LoVo (cell line): ENCODE measurements at places on chromosomes 3 and 15.

DNA sequence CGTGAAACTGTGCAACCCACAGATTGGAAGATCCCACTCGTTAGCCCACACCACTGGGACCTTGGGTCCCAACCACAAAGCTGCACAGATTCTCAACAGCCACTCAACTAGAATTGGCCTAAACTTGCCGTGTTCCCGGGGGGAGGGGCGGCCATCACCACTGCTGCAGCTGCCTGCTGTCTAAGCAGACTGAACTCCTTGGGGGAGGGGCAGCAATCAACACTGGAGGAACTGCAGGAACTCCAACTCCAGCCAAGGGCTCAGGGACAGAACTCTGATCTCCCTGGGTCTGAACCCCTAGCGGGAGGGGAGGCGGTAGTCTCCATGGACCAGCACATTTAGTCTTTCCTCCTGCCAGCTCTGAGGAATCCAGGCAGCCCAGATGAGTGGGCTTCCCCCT is 205.9 kb downstream of the RSL24D1 start:
- no peak for DNase-seq

- DNase-seq = no peak
Observed at GRCh38 chr15:43194795-43195194, 9.6 kb downstream of the CCNDBP1 start.

GRCh38 chr15:60138397-60138968 is 134.4 kb downstream of the FOXB1 start:
- DNase-seq = no peak

DNA sequence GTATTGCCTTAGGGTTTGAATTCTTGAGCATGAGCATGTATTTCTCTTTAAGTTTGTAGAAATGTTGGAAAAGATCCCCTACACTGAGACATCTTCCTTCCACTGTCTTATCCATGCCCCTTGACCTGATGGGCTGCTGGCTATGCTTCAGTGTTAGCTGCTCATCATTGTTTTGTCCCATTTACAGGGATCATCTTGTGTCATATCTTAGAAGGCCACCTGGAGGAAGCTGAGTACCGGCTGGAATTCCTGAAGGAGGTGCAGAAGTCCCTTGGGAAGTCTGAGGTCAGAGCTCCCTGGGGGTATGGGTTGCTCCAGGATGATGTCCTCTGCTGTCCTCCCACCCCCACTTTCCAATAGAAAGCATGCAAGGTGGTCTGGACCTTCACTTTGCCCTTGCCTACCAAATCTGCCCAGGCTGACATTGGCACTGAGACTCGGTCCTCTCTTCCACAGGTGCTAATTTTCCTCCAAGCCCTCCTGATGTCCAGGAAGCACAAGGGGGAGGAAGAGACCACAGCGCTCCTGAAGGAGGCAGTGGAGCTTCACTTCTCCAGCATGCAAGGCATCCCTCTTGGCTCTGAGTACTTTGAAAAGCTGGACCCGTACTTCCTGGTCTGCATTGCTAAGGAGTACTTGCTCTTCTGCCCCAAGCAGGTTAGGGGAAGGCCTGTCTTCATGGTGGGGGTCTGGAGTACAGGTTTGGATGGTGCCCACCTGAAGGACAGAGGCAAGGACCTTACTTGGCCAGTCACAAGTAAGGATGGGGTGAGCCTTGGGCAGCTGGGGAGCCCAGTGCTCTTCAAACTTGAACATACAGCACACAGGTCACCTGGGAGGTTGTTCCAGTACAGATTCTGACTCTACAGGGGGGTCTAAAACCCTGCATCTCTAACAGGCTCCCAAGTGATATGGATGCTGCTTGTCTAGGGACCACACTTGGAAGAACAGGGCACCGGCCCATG is 17.7 kb downstream of the TTC21A start:
- DNase-seq = no peak

GRCh38 chr3:56702490-56703315 is 19.6 kb upstream of the TASOR start:
- DNase-seq = peak; percentile 74

DNA sequence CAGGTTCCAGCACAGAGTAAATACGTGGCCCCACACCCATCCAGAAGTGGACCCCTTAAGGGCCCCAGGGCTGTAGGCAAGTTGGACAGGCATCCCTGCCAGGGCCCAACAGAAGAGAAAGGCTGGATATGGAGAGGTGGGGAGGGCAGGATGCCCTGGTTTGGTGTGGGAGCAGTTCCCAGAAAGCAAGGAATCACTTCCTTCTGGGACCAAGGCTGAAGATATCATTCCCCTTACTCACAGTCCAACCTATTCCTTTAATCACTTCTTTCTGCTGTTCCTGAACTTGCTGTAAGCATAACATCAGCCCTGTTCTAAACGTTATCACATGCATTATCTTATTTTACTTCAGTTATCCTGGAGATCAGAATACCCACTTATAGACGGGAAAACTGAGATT is 6.1 kb upstream of the MESP2 start:
- no peak for DNase-seq

DNA sequence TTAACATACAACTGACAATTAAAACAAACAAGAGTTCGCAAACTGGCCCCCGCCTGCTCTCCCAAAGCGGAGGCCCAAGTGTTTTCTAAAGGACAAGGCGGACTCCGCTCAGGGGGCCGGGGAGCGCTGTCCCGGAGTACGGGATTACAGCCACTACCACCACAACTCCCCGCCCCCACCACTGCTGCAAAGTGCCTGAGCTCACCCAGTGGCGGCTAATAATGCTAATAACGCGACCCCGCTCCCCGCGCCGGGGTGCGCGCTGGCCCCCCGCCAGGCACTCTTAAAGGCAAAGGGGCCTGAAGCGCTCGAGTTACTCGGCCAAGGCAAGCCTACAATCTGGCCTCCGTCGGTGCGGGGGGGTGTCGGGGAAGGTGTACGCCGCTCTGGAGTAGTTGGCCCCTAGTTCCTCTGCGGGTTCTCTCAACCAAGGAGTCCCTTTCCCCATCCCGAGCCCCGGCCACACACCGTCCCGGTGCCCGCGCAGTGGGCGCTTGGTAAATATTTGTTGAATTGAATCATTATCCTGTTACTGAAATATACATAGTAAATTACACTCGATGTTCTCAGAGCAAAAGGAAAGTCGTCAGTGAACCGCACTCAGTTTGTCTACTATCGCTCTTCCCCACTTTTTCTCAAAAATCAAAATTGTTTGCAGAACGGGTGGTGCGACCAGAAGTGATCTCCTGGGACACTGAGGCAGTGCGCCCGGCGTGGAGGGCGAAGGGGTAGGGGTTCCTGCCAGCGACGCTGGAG is 827 bp downstream of the WNT5A start:
- no peak for DNase-seq

DNA sequence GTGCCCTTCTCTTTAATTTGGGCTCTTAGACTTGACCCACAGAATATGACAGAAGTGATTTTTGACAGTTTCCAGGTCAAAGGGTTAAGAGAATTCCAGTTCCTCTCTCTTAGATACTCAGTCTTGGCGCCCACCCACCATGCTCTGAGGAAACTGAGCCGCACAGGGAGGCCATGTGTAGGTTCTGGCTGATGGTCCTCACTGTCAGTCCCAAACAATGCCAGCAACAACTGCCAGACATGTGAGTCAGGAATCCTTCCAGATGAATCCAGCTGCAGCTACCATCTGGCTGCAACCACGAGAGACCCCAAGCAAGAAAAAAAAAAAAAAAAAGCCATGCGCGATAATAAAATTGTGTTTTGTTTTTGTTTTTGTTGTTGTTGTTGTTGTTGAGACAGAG is 326.6 kb downstream of the MAGI1 start:
- DNase-seq = no peak

- DNase-seq = no peak
Observed at GRCh38 chr3:23448998-23449537, 245.9 kb downstream of the UBE2E2 start.

DNA sequence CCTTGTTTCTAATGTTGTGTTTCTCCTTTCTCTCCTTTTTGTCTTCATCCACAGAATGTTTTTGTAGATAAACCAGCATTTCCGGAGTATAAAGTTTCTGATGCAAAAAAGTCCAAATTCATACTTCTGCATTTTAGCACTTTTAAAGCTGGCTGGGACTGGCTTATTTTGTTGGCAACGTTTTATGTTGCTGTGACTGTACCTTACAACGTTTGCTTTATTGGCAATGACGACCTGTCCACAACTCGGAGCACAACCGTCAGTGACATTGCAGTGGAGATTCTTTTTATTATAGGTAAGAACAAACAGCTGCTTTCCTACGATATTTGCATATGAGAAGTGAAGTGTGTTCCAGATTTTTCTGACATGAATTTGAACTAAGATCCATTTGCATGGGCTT is 199.4 kb downstream of the KCNH8 start:
- no peak for DNase-seq

DNA sequence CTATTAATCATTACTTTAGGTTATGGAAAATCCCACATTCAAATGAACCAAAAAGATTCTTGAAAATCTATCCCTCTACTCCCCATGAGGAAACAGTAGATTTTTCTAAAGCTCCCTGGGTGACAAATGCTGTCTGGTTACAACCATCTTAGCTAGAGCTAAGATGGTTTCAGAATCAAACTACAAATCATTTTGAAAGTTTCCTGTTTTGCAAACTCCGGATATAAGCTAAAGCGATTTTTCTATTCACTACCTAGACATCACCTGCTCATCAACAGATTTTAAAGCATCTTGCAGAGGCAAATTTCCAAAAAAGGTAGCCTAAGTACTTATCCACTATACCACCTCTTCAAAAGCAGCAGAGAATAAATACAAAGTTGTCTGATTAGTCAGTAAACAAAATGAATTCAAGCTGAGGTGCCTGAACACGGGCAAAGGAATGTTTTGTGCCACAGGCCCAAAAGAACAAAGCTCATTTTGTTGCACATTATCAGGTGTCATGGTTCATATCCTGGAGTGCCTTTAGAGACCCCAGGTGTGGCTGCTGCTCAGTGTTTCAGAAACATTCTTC is 204.9 kb downstream of the TNIK start:
- DNase-seq = no peak

- DNase-seq = no peak
Observed at GRCh38 chr3:171878461-171879225, 35.5 kb downstream of the TMEM212 start.

DNA sequence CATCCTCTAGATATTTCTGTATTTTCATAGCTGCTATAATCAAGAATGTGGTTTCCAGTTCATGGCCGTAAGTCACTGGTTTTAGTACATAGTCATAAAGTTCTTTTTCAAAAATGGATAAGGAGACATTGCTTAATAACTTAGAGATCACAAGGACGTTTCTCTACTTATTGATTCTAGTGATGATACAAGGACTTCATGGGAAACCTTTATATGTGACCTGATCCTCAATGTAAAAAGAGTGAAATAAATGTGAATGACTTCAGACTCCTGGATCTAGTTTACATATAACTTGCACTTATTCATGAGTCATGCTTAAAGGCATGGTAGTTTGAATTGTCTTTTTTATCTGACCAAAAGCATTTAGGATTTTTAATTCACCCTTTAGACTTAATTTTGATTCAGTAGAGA is 35.2 kb downstream of the TSC22D2 start:
- no peak for DNase-seq

GRCh38 chr3:16319307-16319706 is 54.3 kb downstream of the OXNAD1 start:
- DNase-seq = no peak

DNA sequence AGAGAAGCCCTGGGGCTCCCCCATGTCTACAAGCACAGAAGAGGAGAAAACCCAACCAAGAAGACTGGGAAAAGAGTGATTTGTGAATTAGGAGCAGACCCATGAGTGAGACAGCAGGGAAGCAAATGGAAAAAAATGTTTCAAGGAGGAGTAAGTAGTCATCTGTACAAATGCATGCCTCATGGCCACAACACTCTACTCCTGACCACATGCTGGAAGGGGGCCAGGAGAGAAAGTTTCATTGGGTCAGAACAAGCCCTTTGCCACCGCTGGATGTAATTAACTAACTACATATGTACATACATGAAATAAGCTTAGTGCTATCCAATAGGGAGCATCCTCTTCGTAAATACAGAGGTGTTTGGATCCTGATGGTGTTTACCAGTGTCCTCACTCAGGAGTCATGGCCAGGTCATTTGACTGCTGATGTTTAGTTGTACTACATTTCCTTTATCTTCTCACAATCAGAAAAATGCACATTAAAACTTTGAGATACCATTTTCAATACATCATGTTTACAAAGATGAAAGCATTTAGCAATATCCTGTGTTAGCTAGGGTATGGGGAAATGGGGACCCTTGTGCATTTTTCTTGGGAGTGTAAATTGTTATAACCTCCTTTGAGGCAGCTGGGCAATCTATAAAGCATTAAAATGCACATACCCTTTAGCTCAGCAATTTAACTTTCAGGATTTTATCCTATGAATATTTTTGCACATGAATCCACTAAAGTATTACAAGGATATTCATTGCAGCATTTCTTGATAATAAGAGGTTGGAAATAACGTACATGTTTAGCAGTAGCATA is 27.1 kb downstream of the CLRN1 start:
- DNase-seq = no peak

DNA sequence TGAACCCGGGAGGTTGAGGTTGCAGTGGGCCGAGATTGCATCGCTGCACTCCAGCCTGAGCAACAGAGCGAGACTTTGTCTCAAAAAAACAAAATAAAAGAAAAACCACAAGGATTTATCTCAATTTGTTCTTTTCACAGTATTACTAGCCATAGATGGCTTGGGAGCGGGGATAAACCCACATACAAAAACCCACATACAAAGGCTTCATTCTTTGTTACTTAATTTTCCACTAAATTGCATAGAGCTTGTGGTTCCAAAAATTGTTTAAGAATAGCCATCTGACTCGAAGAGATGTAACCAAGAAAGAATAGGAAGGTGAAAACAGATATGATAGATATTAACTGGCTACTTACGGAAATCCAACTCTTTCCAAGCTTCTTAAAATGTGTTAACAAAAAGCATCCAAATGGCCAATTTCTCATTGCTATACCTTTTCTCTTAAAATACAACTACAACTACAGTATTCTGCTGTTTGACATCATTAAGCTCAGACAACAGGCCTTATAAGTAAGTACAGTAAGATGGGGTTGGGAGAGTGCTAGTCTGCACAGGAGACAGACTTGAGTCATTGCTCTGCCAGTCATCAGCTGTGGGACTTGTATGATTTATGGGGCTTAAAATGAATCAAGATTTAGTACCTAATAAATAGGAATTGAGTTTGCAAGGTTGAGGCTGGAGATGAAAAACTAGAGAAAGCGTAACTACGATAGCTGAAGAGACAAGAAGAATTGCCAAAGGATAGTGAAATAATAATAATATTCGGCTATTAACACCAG is 96.6 kb upstream of the PLXND1 start:
- no peak for DNase-seq

- DNase-seq = no peak
Observed at GRCh38 chr3:123847209-123847608, 36.9 kb downstream of the MYLK start.

- no peak for DNase-seq
Observed at GRCh38 chr15:26242565-26243071, 379.5 kb upstream of the ATP10A start.

DNA sequence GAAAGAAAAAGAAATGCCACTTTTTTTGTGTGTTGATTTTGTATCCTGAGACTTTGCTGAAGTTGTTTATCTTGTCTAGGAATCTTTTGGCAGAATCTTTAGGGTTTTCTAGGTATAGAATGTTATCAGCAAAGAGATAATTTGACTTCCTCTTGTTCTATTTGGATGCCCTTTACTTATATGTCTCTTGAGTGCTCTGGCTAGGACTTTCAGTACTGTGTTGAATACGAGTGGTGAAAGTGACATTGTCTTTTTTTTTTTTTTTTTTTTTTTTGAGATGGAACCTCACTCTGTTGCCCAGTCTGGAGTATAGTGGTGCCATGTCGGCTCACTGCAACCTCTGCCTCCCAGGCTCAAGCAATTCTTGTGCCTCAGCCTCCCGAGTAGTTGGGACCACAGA is 64.7 kb upstream of the NPHP3 start:
- no peak for DNase-seq
